ENCODE measurements at places on chromosomes 2 and 18.

DNA sequence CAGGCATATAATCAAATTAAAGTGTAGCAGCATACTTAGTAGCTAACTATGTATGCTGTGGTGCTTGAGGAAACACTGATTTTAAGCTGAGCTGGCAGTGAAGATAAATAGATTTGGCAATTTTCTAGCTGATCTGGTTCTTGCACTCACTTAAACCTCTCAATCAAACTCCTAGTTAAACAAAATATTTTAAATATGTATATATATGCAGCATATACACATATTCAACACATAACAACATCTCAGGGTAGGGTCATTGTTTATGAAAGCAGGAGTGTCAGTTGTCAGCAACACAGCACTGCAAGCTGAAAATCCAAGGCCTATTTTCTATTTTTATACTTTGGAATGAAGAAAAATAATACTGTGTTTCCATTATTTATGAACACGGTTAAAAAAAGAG, 10.4 kb upstream of the FSHR start:
- no peak for DNase-seq

DNA sequence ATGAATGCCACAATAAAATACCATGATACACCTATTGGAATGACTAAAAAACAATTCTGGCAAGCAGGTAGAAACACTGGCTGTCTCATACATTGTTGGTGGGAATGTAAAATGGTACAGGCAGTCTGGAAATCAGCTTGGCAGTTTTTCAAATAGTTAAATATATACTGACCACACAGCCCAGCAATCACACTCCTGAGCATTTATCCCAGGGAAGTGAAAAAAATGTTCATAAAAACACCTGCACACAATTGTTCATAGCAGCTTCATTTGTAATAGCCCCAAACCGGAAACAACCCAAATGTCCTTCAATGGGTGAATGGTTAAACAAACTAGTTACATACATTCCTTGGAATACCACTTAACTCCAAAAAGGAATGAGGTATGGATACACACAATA, 137.2 kb downstream of the TFCP2L1 start:
- DNase-seq: no peak

- DNase-seq: no peak
Measured at GRCh38 chr18:46141199-46141598, 37.0 kb downstream of the HAUS1 start.

- DNase-seq: no peak
Measured at GRCh38 chr2:129881786-129882396, 97.6 kb upstream of the RAB6C start.

DNA sequence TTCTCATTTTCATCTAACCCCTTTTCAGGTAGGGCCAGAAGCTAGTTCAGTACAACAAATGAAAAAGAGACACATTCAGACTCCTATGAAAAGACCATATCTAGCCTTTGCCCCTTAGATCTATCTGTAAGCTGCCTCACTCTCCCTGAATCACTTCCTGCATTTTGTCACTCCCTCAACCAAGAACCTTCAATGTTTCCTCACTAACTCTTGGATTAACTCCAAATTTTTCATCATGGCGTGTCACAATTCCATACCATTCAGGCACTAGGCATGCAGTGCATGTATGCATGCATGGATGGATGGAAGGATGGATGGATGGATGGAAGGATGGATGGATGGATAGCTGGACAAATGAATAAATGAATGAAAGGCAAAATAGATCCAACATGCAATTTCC, 356.9 kb downstream of the TNS1 start:
- DNase-seq: no peak

- DNase-seq: no peak
Measured at GRCh38 chr18:44568986-44569385, 111.7 kb upstream of the SETBP1 start.

- no peak for DNase-seq
Measured at GRCh38 chr2:113795405-113795920, 39.0 kb upstream of the SLC35F5 start.

GRCh38 chr2:239175181-239175580, 225.6 kb downstream of the HDAC4 start:
- DNase-seq: no peak

DNA sequence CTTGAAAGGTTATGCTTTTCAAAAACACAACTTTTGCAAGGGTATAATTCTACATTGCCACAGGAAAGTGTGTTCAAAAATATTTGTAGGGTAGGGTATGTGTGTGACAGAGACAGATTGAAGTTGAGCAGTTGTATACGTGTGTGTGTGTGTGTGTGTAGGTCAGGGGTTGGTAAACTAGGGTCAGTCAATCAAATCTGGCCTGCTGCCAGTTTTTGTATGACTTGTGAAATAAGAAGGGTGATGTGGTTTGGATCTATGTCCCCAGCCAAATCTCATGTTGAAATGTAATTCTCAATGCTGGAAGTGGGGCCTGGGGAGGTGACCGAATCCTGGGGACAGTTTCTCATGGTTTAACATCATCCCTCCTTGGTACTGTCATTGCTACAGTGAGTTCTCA, 148.2 kb downstream of the CERS6 start:
- DNase-seq: no peak

DNA sequence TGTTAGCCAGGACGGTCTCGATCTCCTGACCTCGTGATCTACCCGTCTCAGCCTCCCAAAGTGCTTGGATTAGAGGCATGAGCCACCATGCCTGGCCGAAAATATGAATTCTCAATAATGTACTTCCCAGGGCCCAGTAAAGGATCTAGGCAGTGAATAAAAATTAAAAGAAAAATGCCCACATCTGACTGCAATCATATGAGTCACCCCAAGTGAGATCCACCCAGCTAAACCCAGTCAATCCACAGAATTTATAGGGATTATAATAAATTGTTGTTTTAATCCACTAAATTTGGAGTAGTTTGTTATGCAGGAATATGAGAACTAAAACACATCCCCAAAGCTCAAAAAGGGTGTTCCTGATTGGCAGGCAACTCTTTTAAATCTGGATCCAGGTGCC, 93.5 kb upstream of the STK39 start:
- DNase-seq: no peak

- DNase-seq: no peak
Measured at GRCh38 chr2:120685974-120686297, 49.7 kb upstream of the GLI2 start.

- DNase-seq: no peak
Measured at GRCh38 chr18:48952287-48953103, 1.7 kb upstream of the SMAD7 start.

GRCh38 chr18:29301048-29301447, 1124.1 kb upstream of the CDH2 start:
- DNase-seq: no peak

DNA sequence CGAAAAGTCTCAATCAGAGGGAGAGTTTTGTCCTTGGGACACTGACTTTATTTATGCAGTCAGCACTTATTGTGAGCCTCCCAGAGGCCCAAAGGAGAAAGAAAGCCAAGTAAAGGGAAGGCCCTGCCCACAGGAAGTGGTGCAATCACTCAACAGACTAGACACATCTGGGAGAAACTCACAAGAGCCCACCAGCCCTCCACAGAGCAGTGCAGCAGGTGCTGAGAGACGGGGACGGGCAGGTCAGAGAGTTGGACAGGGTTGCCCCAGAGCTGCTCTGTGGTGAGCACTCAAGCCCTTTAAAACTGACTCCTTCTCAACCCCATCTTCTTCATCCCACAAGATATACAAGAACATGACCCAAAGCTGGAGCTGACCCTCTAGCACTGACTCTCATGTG, 96.0 kb downstream of the TFCP2L1 start:
- DNase-seq: no peak

DNA sequence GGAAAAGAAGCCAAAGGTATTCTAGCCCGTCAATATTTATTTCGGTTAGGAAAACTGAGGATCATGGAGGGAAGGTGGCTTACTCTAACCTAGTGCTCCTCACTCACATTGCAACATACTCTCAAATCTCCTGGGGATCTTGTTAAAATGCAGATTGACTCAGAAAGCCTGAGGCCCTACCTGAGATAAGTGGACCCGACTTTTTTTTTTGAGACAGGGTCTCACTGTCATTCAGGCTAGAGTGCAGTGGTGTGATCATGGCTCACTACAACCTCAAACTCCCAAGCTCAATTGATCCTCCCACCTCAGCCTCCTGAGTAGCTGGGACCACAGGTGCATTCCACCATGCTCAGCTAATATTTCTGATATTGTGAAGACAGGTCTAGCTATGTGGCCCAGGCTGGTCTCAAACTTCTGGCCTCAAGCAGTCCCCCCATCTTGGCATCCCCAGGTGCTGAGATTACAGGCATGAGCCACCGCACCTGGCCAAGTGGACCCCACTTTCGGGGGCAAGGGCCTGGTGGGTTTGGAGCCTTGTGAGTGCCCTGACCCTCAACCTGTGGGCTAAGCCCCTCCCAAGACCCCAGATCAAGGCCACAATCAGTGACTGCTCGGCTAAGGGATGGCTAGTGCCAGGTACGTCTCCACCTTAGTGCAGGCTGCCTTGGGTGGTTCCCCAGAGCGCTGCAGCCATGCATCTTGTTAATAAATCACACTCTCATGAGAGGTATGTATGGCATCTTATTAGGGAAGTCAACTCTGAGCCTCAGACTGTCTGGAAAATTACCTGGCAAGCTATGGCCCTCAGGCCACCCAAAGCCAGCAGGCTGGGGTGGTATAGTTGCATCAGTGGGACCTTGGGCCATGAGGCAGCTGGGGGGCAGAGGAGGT, 1.1 kb upstream of the NEURL3 start:
- DNase-seq: no peak

DNA sequence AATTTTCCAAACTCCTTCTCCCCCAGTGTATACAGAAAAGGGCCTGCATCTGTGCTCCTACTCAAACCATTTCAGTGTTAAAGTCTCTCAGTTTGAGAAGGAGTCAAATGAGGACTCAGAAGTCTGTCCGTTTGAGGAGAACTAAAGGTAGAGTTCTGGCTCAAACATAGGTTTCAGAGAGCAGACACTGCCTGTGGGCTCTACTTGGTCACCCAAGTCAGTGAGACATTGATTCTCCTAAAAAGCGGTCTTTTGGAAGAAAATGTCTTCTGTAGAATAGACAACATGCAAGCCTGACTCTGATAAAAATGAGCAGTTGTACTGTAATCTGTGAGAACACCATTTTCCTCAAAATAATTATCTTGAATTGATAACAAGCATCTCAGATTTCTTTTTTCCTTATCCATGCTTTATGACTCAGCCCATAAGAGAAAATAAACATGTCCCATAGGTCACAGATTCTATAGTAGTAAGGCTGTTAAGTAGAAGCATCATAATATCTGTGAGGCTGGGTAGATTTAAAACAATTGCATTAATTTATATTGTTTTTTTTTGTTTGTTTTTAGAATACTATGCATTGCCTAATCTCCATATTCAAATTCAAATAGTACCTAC, 82.8 kb downstream of the ASXL3 start:
- DNase-seq: no peak
